Natural killer cell (primary cell): ENCODE measurements at places on chromosomes 1 and 21. TPM values are rescaled to one million over a fixed set of nuclear protein-coding genes. Genes with fewer than 3 reads are reported as not detected.

PCP4L1 gene
- not detected for total RNA-seq

SH2D1B gene
- total RNA-seq: 143 TPM

NTRK1 gene
- total RNA-seq: 2.4 TPM

MX2 gene
- 37.9 TPM for total RNA-seq

FOXO6 gene
- total RNA-seq: 3.3 TPM

NDUFS2 gene
- total RNA-seq: 84.7 TPM

SH2D5 gene
- total RNA-seq: not detected

CCDC30 gene
- total RNA-seq: 6.1 TPM

TMEM52 gene
- total RNA-seq: not detected

TMPRSS3 gene
- total RNA-seq: 0.25 TPM

GPR89B gene
- total RNA-seq: 28.4 TPM

WNT2B gene
- 0.18 TPM for total RNA-seq

VHLL gene
- total RNA-seq: not detected

FAM131C gene
- not detected for total RNA-seq

COL8A2 gene
- 0.14 TPM for total RNA-seq

SYNC gene
- total RNA-seq: not detected

ABCA4 gene
- total RNA-seq: not detected

SERPINC1 gene
- total RNA-seq: 0.38 TPM

CRP gene
- not detected for total RNA-seq

SPRR2B gene
- not detected for total RNA-seq

IGSF9 gene
- total RNA-seq: not detected

ICOSLG gene
- 1.7 TPM for total RNA-seq

CBS gene
- total RNA-seq: not detected

NBPF11 gene
- 24.2 TPM for total RNA-seq

NMNAT2 gene
- not detected for total RNA-seq

LCE2A gene
- not detected for total RNA-seq

ZNF683 gene
- 38.2 TPM for total RNA-seq

OR6N1 gene
- 4.0 TPM for total RNA-seq

AADACL4 gene
- not detected for total RNA-seq

HTR6 gene
- total RNA-seq: not detected

ID3 gene
- 0.29 TPM for total RNA-seq

FCAMR gene
- not detected for total RNA-seq
